Activated CD4-positive, alpha-beta T cell treated with anti-CD3 and anti-CD28 coated beads, Interleukin-2, amount 10 ng/mL, durations not matched to agents 24 days and 14 days (primary cell): ENCODE measurements at places on chromosomes 6 and 20.

DNA sequence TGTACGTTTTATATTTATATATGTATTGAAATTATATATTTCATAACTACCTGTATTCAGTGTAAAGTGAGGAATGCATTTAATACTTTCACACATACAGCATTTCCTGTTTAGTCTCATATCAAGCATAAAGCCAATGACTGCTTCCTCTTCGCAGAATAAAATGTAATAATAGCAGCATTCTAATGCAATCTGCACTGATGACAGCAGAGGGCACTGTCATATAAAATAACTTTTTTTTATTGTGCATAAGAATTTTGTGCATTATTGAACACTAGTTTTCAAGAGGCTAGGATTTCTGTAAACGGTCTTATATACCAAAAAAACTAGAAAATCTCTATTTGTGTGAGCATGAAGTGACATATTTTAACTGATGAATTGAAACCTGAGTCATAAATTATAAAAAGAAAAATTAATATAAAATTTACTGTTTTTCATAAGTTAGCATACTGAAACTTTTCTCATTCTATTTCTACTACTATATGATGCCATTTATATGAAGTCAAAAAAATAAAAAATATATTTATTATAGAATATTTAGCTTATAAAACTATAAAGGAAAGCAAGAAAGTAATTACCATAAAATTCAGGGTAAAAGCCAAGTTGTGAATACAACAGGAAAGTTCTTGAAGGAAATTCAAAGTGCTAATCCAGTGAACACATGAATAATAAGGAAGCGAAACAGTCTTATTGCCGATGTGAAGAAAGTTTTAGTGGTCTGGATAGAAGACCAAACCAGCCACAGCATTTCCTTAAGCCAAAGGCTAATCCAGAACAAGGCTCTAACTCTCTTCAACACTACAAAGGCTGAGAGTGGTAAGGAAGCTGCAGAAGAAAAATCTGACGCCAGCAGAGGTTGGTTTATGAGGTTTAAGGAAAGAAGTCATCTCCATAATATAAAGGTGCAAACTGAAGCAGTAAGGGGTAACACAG lies 36.3 kb downstream of the RNF146 start:
- peak; percentile 81 for DNase-seq

- no peak for DNase-seq
Observed at GRCh38 chr6:71326611-71327010, 38.0 kb downstream of the OGFRL1 start.

DNA sequence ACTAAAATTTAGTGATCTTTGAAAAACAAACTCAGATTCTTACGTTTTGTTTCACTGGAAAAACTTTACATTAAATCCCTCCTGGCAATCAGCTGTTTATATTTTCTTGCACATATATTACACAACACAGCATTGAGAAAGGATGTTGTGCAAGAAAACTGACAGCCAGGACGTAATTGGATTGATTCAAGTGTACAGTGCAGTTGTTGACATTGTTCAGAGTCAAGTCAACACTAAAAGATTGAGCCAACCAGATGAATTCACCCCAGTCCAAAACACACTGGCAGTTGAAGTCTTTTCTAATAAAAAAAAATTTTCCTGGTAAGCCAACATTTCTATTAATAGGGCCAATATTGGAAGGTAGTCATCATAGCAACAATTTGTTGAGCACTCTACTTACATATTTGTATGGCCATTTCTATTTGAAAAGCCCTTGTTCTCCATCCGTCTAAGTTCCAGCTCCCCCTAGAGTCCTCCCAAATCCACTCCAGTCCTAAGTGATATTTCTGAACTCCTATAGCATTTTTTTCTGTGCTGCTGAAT lies 20.9 kb upstream of the VNN1 start:
- DNase-seq, result no peak

GRCh38 chr6:10184371-10185227 lies 230.3 kb downstream of the TFAP2A start:
- DNase-seq, result no peak

GRCh38 chr20:19828232-19828631 lies 70.2 kb downstream of the RIN2 start:
- peak; percentile 56 for DNase-seq

- peak; percentile 67 for DNase-seq
Observed at GRCh38 chr20:62875419-62876361, 14.1 kb upstream of the TCFL5 start.

GRCh38 chr6:16635810-16636602 lies 125.3 kb downstream of the ATXN1 start:
- DNase-seq, result no peak
